ENCODE measurements at places on chromosomes 2 and 18.
A peak's percentile ranks its signal among the peaks of the same experiment; 100 is the strongest.

GRCh38 chr2:130261970-130262760 is 63.9 kb upstream of the TUBA3E start:
- no peak for DNase-seq

- DNase-seq = no peak
Observed at GRCh38 chr2:31053929-31054782, 84.1 kb downstream of the GALNT14 start.

DNA sequence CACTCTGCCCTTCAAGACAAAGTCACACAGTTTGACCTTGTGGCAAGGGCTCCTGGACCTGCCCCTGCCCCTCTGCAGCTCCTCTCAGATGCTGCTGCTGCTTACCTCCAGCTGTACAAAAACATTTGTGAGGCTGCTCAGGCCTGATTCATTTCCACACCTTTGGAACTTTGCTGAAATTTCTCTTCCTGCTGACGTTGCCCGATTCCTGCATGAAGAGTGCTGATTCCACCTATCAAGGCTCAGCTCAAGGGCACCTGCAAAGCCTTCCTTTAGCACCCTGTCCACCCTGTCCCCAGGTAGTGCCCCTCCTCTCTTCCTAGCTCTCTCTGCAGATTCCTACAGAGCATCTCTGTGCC is 738.3 kb upstream of the HS6ST1 start:
- no peak for DNase-seq

DNA sequence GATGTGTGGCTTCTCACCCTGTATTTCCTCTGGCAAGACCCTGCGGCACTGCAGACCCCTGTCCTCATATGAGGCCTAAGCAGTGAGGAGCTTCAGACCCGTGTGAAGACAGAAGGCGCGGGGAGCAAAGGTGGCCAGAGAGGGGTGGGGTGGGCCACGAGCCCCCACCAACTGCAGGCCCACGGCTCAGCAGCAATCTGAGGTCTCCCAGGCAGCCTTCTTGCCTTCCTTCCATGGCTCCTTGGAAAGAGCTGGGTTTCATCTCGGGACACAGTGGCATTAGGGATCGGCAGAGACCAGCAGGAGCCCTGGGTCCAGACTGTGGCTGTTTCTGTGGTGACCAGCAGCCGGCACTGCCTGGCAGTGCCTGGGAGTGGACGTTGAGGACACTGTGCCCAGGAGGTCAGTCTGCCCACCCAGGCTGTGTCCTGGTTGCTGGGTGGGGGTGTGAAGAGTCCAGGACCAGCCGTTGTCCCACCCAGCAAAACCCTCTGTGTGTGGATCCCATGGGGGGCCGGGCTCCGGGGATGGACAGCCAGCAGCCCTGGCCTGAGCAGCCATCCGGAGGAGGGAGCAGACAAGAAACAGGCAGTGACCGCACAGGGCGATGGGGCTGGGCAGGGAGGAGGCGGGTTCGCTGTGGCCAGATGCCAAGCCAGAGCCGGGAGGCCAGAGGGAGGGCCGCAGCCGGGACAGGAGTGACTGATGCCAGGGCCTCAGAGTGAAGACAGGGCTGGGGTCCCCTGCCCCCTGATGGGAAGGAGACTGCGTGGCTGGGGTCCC is 73.8 kb downstream of the RRM2 start:
- DNase-seq = no peak

DNA sequence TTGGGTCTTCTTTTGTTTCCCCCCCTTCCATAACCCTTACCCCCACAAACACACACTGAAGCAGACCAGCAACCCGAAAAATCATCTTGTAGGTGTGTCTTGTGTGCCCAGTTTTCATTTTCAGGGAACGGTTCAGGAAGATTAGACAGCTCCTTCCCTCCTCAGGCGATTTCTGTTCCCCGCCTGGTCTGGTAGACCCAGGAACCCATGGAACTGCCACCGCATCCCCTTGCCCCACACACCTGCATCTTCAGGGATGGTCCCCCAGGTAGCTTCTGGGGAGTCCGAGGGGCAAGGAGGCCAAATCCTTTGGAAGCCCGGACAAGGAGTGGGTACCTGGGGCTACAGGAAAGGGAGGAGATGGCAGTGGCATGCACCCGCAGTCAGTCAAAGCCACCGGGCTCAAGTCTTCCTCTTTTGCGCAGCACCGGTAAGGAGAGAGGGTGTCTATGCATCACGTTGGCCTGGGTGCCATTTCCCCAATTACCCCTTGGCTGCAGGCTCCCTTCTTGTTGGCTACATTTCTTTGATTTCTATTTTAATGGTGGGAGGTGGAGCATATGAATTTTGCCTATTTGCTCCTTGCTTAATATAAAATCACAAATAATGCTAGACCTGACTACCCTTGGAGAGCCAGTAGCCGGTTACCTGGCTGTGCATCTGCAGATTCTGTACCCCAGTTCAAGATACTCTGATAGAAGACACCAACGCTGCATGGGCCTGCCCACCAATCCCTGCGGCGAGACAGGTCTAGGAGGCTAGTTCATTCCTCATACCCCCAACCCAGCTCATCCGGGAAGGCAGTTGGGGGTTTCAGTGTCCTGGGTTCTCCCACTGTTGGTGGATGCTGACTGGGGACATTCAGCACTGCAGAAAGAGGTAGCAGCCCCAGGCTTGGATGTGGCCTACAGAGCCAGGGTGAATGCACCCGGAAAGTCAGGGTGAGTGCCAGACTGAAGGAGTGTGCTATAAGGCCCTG is 30.0 kb upstream of the ATP6V1B1 start:
- DNase-seq = peak; percentile 21

- peak; percentile 36 for DNase-seq
Observed at GRCh38 chr2:130871843-130872740, 35.4 kb downstream of the ARHGEF4 start.

- DNase-seq = no peak
Observed at GRCh38 chr2:174835797-174836255, 71.6 kb upstream of the CHRNA1 start.

DNA sequence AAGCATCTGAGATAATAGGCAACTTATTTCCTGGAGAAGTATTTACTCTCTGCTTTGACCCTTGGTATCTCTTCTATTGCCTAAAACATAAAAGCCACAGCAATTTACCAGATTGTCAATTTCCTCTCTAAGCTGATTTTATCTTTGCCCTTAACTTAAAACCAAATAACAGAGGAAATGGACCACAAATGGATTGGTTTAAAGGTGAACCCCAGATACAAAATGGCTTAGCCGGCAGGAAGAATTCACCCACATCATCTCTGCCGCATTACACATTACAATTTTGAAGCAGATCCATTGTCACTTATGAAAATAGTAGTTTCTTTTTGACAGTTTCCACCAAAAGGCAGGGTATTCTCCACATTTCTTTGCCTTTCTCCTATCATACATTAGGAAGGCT is 585.8 kb upstream of the CHAC2 start:
- DNase-seq = no peak

DNA sequence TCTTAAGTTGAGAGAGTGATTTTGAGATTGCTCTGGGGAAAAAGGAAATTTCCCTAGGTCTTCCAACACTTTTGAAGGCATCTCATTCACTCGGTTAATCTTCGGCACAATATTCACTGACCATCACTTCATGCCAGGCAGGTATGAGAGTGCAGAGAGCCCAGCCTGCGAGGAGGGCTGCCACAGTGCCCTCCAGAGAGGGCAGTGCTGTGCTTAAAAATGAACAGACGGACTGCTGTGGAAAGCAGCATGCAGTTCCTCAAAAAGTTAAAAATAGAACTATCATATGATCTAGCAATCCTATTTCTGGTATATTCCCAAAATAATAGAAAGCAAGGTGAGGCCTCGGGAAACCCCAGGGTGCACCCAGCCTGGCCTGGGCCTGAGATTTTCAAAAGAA is 374.9 kb upstream of the RAB6C start:
- DNase-seq = no peak

DNA sequence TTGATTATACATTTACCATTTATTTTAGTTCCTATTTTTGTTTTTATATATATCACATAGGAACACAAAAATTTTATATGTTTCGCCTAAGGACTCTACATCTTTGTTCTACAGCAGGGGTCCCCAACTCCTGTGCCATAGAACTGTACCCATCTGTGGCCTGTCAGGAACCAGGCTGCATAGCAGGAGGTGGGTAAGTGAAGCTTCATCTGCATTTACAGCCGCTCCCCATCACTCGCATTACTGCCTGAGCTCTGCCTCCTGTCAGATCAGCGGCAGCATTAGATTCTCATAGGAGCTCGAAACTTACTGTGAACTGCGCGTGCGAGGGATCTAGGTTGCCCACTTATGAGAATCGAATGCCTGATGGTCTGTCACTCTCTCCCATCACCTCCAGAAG is 25.3 kb downstream of the TRAK2 start:
- no peak for DNase-seq

Data from right forelimb (tissue), 1 donor.